OCI-M1 (cell line): ENCODE measurements at places on chromosomes 4 and X.
A peak's percentile ranks its signal among the peaks of the same experiment; 100 is the strongest.

DNA sequence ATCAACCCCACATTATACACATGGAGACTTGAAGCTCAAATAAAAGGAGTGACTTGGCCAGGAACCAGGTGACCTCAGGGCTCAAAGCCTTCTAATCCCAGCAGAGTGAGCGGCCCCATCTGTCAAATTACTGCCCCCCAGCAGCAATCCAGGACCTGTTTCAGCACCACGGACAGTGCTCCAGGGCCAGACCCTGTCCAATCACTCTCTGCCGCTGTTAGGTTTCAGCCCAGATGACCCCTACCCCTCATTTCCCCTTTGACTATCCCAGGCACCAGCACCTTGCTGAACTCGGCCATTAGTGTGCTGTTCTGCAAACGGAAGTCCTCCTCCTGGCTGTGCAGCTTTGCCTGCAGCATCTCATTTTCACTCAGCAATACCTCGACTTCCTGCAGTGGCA, 5.1 kb downstream of the GRIPAP1 start:
- DNase-seq = no peak

DNA sequence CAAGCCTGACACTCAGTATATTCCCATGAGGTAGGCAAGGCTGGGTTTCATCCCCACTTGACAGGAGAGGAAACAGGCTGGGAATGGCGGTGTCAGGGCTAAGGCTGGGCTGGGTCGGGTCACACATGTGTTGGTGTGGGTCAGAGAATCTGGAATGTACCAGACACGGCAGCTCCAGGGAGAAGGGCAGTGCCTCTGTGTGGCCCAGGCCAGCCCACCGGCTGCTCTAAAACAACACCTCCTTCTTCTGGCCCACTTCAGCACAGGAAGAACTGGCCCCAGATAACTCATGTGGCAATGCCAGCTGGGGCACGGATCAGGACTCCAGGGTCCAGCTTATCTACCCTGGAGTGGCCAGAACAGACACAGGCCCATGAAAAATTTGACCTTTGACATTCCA, 6.3 kb downstream of the HAUS7 start:
- no peak for DNase-seq

DNA sequence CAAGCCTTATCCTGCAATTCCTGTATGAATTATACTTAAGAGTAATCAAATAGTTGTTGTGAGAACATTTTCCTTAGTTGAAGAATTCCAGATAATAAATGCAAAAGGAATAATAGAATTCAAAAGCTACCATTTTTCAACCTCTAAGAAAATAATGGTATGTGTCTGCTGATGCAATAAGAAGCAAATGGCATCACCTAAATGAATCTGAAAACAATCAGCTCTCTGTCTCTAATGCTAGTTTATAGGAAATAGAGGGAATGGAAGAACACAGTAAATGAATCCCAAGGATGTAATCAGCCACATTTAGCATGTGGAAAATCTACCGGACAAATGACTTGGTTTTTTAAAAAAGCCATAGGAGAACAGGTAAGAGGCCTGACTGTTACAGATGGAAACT, 115.1 kb downstream of the DCHS2 start:
- DNase-seq = peak; percentile 60

GRCh38 chr4:8913121-8913857, 41.6 kb upstream of the HMX1 start:
- no peak for DNase-seq

GRCh38 chr4:1152290-1152689, 20.1 kb downstream of the SPON2 start:
- no peak for DNase-seq

DNA sequence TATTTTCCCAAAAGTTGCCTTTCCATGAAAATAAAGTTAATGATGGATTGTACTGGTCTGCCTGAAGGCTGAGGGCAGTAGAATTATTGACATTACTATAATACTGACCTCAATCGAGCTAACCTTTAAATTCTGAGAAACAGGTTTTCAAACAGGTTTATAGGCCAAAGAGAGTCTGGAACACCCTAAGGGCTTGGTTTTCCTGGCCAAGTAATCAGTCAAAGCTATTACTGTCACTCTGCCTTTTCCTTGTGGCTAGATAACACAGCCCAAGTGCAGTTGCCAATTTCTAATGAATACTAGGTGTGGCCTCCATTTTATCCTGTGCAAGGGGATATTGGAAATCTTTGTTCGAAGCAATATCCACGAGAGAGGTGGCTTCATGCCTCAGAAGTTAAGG, 75.2 kb downstream of the INTS12 start:
- DNase-seq = no peak

- DNase-seq = no peak
These were observed 266.3 kb upstream of the RASGEF1B start for GRCh38 chr4:81737865-81738559.

DNA sequence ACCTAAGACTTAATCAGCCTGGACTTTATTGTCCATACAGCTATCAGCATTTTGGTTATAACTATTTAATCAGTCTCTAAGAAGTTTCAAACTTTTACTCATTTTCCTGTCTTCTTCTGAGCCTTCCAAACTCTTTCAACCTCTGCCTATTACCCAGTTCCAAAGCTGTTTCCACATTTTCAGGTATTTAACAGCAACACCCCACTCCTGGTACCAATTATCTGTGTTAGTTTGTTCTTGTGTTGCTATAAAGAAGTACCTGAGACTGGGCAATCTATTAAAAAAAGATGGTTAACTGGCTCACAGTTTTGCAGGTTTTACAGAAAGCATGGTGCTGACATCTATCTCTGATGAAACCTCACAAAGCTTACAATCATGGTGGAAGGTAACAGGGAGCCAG, 195.6 kb downstream of the NPNT start:
- no peak for DNase-seq

- DNase-seq = peak; percentile 46
These were observed 17.7 kb downstream of the IL21 start for GRCh38 chr4:122603156-122603574.

- DNase-seq = no peak
These were observed 57.6 kb upstream of the PPP2R3B start for GRCh38 chrX:444305-444704.

DNA sequence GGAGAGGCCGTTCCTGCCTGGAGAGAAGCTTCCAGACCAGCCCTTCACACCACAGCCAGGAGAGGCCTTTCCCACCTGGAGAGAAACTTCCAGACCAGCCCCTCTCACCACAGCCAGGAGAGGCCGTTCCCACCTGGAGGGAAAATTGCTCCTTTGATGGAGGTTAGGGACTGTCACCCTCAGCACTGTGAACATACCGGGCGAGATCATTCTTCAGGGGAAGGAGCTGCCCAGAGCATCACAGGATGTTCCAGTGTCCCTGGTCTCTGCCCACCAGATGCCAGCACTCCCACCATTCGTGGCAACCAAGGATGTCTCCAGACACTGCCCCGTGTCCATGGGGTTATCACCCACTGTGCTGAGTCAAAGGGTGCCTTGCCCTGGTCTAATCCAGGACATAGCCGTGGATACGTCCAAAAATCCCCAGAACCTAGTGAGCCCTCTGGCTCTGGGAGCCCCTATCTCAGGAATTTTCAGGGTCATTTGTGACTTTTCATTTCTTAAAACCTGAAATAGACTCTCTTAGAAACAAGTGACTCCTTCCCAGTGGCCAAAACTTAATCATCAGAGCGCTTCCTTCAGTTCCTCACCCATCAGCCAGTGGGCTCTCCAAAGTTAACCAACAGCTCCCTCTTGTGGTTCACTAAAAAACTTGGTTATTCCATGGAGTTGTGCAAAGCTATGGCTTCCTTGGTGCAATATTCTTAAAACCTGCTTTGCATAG, 80.2 kb downstream of the CRMP1 start:
- DNase-seq = peak; percentile 67

- no peak for DNase-seq
These were observed 23.9 kb downstream of the ADRA2C start for GRCh38 chr4:3790006-3790561.

- peak; percentile 47 for DNase-seq
These were observed 14.3 kb downstream of the CFAP99 start for GRCh38 chr4:2432991-2433530.

DNA sequence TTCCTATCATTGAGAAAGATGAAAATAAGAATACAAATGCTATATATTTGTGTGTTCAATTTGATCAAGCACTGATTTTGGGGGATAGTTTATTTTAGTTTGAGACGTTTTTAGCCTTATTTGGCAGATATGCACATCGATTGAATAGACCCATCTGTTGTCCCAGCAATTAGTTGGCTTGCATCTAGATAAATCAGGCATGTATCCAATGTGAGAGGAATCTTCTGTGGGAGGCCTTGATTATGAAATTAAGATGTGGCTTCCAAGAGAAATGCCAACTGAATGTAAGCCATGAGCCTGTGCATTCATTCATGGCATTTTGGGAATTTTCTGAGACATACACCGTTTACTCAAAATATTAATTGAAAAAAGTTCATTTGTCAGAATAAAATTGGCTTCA, 623.1 kb downstream of the TECRL start:
- no peak for DNase-seq

GRCh38 chr4:8025668-8026067, 86.0 kb upstream of the AFAP1 start:
- no peak for DNase-seq

- no peak for DNase-seq
These were observed 40.9 kb upstream of the IL13RA2 start for GRCh38 chrX:115058276-115058675.

DNA sequence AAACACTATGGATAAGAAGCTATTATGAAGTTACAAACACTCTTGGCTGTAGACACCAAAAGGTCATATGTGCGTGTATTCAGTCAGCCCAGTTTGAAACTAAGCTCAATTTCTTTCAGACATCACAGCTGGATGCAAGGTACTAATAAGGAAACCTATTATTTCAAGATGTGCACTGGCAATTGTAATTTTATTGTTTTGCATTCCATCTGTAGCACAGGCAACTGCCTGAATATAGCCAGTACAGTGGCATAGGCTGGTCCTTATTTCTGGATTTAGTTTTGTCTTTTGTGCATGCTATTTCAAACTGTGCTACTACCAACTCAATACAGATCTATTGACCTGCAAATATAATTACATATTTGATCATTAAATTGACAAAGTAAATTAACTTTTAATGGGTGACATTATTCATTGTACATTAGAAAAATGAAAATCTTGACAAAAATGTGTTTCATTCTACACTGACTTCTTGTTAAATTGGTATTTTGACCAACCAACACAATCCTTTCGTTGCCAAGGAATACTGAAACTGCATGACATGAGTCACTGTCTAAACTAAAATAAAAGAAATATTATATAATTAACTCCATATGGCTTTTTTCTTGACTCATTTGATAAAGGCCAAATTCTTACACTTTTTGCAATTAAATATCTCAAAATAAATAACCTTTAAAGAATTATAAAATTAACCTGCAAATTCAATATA, 594.3 kb upstream of the ADGRL3 start:
- no peak for DNase-seq

DNA sequence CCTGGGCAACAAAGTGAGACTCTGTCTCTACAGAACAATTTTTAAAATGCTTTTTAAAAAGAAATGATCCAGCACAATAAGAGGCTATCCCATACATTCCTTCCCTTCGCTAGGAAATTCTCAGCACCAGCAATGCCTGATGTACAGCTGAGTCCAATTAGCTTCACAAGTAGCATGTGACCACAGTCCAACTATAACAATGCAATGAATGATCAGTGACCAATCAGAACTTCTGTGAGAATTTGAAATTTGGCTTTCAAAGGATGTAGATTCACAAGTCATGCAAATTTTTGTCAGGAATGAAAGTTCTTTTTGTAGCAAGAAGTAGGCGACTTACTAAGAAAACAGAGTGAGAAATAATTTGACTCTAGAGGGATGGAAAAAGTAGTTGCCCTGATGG, 278.5 kb upstream of the UGT8 start:
- DNase-seq = no peak

GRCh38 chrX:11261260-11261659, 32.0 kb upstream of the AMELX start:
- DNase-seq = no peak

DNA sequence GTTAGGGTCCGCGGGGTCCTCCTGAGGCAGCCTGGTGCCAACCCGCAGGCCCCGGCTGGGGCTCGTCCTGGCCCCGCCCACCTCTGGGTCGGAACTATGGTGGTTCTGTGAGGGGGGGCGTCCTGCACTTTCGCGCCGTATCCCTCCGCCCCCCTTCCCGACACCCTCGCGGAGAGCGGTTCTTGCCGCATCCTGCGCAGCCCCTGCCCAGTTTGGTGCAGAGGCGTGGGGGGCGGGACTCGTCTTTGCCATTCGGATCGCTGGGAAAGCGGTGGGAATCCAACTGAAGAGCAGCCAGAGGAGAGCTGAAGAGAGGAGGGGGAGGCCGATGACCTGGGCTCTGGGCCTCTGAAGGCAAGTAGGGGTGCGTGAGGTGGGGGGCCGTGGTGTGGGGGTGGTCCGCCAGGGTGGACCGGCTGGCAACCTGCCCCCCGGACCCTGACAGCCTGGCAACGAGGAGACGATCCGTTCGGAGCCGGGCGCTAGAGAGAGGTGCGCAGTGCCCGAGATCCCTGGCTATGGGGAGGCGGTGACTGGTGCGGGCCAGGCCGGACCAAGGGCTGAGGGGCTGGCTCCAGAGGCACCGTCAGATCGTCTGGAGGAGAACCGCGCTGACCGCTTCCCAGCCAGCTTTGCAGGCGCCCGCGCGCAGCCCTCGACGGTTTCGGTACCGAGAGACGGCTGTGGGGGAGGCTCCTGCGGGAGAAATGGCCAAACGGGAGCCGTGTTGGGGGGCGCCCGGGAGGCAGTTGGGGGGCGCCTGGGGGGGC, at the start of gene GPRASP1:
GPRASP1 (plus strand) TSS at position 242 of the 770 bp plus-strand sequence. CDS start 2,431 bp downstream, outside the sequence.
- no peak for DNase-seq

- no peak for DNase-seq
These were observed 338.4 kb downstream of the NR3C2 start for GRCh38 chr4:148103597-148104355.

DNA sequence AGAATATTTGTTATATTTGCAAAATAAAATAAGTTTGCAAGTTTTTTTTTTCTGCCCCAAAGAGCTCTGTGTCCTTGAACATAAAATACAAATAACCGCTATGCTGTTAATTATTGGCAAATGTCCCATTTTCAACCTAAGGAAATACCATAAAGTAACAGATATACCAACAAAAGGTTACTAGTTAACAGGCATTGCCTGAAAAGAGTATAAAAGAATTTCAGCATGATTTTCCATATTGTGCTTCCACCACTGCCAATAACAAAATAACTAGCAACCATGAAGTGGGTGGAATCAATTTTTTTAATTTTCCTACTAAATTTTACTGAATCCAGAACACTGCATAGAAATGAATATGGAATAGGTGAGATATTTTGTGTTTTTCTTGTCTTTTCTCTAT, at the start of gene AFP:
AFP (plus strand) TSS at position 238 of the 400 bp plus-strand sequence; CDS start at position 280, 42 bp downstream.
- no peak for DNase-seq

GRCh38 chr4:24274381-24274941, 309.9 kb downstream of the DHX15 start:
- DNase-seq = no peak

- DNase-seq = no peak
These were observed 14.8 kb downstream of the RPL34 start for GRCh38 chr4:108635070-108635655.

GRCh38 chrX:20995829-20996228, 378.4 kb upstream of the CNKSR2 start:
- no peak for DNase-seq

GRCh38 chr4:10974371-10974770, 289.8 kb upstream of the CLNK start:
- DNase-seq = no peak
